ENCODE measurements at places on chromosomes 7 and 10.
A peak's percentile ranks its signal among the peaks of the same experiment; 100 is the strongest.

DNA sequence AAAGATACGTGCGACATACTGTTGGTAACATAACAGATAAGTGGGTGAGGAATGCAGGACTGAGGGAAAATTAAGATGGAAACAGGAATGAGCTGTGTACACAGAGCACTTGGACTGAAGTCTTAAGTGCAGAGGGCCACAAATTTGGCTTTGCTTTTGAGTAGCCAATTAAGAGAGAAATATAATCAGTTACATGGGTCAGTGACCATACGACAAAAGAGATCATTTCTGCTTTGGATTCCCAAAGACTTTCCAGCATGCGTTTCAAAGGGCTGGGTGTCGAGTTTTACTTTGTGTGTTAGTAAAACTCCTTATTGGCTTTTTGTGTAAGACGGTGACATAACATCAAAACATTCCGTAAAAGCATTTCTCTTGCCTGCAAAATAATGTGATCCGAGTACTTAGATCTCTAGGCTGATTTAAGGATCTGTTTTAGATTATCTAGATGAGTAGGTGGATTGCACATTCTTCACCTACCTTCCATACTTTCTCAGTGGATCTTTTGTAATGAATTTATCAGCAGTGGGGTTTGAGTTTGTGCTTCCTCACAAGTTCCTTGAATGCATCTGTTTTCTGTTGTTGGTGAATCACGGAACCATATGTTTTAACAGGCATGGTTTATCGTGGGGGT lies 7.5 kb downstream of the RABGEF1 start:
- no peak for DNase-seq

- DNase-seq = no peak
Observed at GRCh38 chr7:26038201-26038990, 113.6 kb upstream of the NFE2L3 start.

- no peak for DNase-seq
Observed at GRCh38 chr7:1360521-1360971, 98.7 kb downstream of the MICALL2 start.

DNA sequence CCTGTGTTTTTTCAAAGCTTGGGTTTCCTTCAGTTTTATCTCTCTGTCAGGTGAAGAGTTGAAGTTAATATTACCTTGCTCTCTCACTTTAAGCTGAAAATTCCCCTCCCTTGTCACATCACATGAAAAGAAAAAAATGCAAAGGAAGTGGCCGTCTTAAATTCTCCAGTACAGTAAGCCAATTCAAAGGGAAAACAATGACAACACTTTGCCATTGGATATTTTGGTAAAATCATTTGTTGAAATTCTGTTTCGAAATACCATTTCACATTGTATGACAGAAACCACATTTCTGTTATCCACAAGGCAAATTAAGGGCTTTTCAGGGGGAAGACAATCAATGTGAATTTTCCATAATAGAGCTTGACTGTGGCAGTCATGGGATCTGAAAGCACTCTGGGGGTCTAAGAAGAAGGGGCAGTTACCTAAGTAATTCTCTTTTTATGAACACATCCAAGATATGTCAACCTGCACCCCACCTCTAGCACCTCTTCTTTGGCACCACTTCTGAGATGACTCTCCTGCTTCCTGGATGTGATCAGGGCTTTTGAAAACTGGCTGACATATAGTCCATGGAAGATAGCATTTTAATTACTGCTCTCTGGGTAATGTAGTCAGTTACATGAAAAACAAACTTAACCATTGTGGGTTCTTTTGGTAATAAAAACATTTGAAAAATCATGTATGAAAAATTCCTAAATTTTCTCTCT lies 63.8 kb downstream of the ENTPD1 start:
- no peak for DNase-seq

GRCh38 chr10:121935702-121936101 lies 7.9 kb upstream of the ATE1 start:
- no peak for DNase-seq

DNA sequence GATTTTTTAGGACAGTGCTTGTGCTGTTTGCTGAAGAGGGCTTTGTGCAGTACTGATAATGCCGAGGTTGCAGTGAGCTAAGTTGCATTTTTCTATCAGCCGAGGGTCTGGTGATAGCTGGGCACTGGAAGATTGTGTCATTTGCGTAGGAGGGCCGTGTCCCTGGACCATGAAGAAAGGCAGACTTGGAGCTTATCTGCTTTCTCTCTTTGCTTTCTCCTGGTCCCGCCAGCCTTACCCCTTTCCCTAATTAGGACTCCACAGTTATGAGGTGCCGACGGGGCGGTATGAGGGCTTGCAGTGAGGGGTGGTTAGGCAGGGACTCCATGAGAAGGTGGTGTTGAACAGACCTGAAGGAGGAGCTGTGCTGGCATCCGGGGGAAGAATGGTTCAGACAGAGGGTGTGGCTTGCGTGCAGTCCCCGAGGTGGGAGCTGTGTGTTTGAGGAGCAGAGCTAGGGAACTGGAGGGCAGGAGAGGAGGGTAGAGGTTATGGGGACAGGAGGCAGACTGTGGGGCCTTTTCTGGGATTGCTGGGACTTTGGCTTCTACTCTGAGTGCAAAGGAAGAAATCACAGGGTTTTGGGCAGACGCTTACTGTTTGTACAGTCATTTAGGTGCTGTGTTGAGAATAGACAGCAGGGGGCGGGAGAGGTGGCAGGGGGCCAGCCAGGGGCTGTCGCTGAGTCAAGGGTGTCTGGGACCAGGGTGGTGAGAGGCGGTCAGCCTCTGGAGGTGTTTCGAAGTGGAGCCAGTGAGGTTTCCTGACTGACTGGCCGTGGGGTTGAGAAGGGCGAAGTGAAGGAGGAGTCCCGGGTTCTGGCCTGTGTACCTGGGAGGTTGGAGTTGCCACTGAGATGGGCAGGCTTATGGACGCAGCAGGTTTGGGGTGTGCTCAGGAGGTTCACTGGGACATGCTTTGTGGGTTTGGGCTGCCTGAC lies 43.4 kb downstream of the PRF1 start:
- DNase-seq = peak; percentile 53

GRCh38 chr7:66697449-66698438 lies 42.8 kb upstream of the RABGEF1 start:
- peak; percentile 66 for DNase-seq

DNA sequence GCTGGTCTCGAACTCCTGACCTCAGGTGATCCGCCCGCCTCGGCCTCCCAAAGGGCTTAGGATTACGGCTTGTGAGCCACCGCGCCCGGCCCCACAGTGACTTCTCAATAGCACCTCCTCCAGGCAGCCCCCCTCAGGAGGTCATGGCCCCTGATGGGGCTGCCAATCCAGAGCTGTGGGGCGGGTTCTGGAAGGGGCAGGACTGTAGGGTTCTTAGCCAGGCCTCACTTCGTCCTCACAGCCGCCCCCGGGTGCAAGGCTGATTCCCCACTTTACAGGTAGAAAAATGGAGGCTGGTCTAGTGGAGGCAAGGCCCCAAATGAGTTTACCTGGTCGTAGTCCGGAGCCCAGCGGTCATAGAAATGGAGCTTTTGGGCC lies 638 bp downstream of the METTL27 start:
- DNase-seq = no peak

DNA sequence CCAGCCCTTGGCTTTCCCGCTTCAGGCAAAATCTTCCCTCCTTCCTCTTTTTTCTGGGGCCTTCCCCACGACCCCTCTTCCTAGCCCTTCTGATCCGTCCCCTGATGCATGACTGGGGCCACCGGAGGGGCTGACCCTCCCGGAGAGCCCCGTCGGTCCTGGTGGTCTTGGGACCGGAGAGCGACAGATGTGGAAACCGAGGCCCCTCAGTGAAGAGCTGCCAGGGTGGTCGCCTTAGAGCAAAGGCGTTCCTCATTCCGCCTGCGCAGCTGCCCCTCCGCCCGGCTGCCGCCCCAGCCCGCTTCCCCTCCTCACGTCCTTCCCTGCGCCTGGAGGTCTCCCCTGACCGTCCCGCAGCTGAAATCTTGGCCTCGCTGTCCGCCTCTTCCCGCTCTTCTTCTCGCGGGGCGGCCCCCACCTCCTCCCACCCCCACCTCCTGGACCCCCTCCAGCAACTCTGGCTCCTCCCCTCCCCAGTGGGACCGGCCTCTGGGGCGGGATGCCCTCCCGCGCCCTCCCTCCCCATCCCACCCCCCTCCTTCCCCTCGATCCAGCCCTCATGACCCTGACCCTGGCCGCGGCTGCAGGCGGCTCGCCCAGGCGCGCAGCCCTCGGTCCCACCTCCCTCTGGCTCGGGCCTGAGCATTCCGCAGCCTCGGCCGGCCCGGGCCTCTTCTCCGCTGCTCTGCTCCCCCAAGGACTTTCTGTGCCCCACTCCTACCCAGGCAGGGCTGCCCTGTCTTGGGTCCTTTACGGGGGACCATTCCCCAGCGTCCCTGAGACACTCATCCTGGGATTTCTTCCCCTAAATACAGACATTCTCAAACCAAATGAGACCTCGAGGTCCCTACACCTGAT lies at the start of gene RARRES2:
Gene RARRES2 (minus strand): TSS at position 367 of the 858 bp plus-strand sequence. CDS start 1,020 bp downstream, outside the sequence.
- DNase-seq = no peak

DNA sequence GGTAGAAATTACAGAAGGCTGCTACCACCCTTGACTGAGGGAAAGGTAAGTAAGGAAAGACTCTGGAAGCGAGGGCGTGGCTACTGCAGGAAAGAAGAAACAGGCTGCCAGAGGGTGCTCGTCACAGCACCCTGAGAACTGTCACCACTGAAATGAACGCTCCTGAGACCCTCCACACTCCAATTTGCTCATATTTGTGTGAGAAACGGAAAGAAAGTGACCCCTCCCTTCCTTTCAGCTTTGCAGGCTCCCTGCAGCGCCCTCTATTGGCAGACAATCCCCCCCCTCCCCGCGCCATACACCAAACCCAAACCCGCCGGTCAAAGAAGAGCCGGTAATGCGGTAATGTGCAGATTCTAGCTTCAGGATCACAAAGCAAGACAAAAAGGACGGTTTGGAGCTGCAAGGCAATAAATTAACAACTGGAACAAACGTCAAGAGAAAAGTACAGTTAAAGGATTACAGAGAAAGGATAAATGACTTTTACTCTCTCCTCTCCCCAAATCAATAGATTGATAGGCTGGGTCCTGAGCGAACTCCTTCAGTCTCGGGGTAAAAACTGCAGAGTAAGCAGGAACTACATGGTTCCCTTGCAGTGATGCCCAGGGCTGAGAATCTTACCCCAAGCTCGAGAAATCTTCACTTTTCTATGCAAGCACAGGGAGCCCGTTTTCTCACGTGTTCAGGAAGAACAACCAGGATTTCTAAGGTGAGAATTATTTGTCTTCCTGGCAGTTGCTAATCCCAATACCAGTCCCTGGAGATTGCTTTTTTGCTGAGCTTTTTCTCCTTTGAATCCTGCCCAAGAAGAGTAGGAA lies 47.6 kb downstream of the STEAP1B start:
- peak; percentile 54 for DNase-seq

DNA sequence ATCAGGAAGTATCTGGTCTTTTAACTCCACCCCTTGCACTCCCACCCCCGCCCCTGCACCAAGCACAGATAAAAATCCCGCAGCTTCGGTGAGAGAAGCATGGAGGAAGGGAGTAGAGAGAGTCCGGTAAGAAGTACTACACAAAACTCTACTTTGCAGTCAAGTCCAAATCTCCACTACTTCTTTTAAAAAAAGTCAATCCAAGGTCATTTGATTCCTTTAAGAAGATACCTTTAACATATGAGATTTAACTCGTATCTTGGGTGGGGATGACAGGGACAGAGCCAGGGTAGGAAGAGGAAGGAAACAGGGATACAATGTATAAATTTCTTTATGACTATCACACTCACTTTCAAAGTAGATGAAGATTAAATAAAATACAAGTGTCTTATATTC lies 132.1 kb downstream of the NRBF2 start:
- DNase-seq = peak; percentile 68

- DNase-seq = no peak
Observed at GRCh38 chr10:27100813-27101347, 586 bp upstream of the ANKRD26 start.

DNA sequence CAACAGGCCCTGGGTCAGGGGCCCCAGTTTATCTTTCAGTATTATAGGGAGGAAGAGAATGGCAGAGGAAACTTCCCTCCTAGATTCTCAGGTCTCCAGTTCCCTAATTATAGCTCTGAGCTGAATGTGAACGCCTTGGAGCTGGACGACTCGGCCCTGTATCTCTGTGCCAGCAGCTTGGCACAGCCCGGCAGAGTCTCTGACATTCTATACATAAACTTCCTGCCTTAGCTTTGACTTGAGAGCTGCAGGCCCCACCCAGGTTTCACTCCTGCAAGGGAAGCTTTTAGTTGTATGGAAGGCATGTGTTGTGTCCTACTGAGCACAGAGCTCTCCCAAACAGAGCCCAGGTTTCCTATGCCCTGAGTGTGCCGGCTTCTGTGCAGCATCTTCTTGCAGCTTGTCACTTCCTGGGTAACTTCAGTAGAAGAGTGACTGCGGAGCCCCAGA lies 205.6 kb upstream of the PRSS58 start:
- DNase-seq = no peak

DNA sequence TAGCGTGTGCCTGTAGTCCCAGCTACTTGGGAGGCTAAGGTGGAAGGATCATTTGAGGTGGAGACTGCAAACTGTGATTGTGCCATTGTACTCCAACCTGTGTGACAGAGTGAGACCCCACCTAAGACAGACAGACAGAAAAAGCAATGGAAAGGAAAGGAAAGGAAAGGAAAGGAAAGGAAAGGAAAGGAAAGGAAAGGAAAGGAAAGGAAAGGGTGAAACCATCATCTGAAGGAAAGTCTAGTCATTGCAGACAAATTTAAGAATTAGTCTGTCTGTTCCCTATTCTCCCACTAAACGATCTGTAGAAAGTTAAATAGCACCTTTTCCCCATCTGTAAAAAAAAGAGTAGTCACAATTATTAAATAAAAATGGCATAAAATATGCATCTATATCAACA lies 91.1 kb upstream of the SKAP2 start:
- DNase-seq = no peak

DNA sequence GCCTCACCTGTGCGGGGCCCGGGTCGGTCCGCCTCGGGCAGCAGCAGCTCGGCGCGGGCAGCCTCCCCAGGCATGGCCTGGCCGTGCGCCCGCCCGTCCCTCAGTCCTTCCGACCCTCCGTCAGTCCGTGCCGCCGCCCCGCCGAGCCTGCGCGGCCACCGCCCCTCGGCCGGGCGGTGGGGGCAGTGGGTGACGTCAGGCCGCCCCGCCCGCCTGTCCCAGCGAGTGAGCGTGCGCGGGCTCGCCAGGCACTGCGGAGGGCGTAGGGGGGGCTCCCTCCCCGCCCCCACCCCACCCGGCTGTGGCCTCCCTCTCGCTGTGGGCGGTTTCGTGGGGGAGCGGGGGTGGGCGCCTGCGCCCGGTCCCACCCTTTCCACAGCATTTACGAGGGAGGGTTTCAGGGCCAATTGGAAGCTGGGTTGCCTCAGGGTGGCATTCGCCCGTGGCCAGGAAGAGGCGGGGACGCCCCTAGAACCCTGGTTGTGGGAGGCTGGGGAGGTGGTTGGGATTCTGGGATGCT lies at the start of gene NACAD:
Gene NACAD (minus strand): TSS at position 149 of the 520 bp plus-strand sequence. CDS start 75 bp downstream, at position 74.
- DNase-seq = peak; percentile 17

GRCh38 chr7:103937680-103938079 lies 51.8 kb downstream of the RELN start:
- DNase-seq = no peak

All from epithelial cell of esophagus (primary cell).